ENCODE measurements at places on chromosomes 13 and 19.

DNA sequence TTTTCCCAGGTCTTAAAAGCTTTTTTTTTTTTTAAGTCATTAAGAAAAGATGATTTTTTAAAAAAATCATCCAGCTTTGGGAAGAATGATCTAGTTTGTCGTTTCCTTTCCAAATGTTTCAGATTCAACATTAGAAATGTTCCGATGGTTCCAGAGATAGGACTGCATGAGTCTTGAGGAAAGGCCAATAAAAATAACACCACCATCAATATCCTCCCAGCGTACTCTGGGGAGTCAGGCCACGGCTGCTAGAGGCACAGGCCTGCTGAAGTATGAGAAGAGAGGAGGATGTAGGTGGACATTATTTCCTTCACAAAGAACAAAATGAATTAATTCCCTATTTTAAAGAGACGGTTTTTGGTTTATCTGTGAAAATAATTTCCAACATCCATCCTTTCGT lies 60.0 kb upstream of the SHISA2 start:
- no peak for DNase-seq

- no peak for DNase-seq
These were observed 216.2 kb downstream of the IRS2 start for GRCh38 chr13:109569958-109570711.

DNA sequence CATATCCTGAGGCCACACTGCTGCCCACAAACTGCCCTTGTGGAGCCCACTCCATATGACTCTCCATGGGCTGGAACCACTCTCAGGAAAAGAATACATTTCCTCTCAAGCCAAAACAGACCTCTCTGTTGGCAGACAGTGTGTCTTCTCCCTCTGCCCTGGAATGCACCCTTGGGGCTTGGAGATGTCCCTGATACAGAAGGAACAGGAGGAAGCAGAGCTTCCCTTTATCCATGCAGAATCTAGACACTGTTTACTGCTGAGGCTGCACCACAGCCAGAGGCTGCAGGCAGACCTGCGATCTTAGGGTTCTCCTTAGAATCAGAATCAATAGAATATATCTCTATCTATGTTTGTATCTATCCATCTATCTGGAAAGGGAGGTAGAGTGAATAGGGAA lies 26.8 kb upstream of the CYP4F8 start:
- DNase-seq: no peak

GRCh38 chr13:46404733-46405100 lies 17.7 kb upstream of the RUBCNL start:
- DNase-seq: no peak

DNA sequence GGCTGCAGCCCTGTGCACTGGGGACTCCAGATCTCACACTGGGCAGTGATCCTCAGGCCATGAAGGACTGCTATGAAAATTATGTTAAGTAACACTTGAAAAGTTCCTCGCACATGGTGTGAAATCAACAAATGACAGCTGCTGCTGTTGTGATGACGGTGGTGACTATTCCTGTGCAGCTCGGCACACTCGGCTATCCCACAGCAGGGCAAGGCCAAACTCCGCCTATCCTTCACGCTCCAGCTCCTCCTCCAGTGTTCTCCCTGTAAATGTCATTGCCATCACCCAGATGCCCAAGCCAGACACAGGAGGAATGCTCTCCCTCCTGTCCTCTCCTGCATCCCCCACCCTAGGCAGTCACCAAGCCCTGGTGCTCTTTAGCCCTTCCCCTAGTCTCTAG lies 31.3 kb downstream of the GRIK5 start:
- no peak for DNase-seq

DNA sequence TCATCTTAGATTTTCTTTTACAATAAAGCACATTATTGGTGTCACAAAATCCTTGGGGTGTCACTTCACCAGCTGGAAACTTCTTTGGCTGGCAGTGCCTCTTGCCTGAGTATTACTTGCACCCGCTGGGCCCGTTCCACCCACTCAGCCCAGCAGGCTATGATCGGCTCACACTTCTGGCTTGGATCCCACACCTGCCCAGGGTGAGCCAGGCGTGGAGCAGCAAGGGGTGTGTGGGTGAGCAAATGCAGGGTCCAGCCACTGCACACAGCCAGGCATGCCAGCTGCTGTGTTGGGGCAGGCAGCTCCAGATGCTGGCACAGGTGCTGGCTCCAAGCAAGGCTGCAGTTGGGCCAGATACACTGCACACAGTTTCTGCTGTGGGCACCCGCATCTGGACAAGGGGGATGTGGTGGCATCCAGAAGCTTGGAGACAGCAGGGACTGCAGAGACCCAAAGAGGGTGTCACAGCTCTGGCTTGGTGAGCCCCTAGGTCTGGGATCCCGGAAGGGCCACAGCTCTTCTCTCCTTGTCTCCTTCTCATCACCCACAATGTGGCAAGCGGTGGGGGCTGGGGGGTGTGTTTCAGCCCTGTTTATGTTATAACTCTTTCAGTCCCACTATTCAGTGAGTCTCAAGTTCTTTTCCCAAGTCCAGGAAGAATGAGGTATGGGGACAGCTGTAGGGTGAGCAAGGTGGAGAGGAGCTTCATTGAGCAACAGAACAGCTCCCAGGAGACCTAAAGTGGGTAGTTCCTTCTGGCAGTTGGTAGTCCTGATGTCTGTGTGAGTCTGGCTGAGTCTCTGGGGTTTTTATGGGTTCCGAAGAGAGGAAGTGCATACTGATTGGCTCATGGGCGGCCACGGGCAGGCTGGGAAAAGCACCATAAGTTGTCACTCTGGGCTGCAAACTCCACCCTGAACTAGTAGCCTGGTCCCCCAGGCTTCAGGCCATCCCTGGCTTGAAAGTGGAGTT lies 25.3 kb upstream of the TBC1D4 start:
- DNase-seq: no peak

DNA sequence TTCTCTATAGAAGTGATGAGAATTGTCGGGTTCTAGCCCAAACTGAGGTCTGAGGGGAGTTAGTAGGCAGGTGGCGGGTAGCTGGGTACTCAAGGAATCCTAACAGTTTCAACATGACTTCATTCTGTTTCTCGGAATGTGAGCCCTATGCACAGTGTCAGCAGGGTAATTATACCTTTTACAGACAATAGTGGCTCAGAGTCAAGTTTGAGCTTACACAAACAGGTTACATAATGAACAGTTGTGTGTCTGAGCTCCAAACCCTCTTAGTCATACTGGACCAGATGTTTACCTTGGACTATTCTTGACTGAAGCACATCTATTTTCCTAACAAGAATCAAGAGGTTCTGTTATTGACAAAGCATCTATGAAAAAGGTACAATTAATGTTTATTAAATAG lies 1066.7 kb upstream of the PCDH20 start:
- no peak for DNase-seq

DNA sequence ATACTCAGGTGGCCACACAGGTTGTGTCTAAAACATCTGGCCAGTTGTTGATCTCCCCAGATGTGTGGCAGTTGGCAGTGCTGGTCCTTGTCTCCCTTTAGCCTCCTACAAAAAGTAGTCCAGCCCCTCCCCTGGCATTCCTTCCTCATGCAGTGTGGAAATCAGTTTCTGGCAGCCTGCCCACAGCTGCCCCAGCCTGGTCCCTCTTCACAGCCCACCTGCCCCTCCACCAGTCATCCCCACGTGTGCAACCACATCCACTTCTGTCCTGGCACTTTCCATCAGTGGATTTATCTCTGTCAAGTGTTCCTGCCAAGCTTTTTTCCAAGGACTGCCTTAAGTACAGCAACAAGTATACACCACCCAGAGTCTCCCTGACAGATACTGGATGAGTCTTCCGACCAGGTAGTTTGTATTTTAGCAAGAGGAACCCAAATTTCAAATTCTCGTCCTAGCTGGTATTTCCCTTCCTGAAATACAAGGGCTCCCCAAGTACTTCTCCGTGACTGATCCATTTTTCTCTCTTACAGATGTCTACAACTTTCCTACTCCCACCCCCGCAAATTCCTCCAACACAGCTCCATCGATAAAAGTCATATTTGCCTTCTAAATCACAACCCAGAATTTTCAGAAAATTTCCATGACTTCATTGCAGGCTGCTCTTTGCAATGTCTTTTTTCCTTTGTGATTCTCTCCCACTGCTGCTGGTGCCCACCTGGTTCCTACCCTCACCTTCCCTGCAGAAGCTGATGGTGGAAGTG lies 313.5 kb downstream of the FOXO1 start:
- no peak for DNase-seq

- no peak for DNase-seq
These were observed 13.0 kb downstream of the LRP3 start for GRCh38 chr19:33207040-33207620.

DNA sequence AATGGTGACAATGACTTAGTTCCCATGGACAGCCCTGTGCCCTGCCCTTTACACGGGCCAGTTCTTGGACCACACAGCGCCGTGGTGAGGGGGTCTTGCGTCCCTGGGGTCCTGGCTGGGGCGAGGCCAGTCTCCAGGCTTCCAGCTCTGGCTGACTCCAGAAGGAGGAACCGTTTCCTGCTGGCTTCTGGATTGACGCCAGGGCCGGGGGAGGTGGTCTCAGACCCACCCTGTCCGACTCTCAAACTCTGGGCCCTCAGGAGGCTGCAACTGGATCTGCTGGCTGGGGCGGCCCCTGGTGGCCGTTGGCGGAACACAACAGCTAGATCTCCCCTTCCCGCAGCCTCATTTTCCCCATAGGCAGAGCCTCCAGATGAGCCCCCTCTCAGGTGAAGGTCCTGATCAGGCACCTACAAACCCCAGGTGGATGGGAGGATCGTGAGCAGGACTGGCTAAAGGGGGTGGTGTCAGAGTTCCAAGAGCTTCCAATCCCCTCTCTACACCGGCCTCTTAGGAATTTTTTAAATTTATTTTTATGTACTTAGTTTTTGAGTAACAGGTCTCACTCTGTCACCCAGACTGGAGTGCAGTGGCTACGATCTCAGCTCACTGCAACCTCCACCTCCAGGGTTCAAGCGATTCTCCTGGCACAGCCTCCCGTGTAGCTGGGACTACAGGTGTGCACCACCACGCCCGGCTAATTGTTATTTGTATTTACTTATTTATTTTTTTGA lies 8.0 kb downstream of the CCDC194 start:
- no peak for DNase-seq

DNA sequence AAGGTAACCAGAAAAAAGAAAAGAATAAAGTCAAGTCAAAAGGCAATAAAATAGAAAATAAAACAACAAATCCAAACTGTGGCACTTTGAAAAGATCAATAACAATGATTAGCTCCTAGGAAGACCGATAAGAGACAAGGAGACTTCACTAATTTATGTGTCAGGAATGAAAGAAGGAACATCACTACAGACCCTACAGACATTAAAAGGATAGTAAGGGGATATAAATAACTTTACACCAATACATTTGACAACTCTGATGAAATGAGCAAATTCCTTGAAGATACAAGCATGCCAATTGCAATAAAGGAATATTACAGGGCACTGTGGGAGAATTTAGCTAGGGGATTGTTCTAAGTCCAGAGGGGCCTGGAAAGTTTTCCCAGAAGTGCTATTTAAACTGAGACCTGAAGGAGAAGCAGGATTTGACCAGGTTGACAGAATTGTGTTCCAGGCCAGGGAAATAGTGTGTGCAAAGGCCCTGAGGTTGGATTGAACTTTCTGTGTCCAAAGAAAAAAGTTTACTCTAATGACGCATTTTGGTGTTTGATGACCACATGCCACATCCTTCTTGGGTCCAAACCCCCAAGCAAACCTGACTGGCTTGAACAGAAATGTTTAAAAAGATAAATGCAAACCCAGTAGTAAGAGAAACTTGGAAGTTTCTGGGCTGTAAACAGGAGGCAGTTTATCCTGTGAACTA lies 1.6 kb upstream of the C19orf38 start:
- DNase-seq: no peak

- no peak for DNase-seq
These were observed 71.4 kb downstream of the SLC7A9 start for GRCh38 chr19:32798201-32798600.

GRCh38 chr19:54147676-54148075 lies 10.1 kb downstream of the CNOT3 start:
- no peak for DNase-seq

GRCh38 chr13:51218626-51219025 lies 3.6 kb upstream of the FAM124A start:
- DNase-seq: no peak

DNA sequence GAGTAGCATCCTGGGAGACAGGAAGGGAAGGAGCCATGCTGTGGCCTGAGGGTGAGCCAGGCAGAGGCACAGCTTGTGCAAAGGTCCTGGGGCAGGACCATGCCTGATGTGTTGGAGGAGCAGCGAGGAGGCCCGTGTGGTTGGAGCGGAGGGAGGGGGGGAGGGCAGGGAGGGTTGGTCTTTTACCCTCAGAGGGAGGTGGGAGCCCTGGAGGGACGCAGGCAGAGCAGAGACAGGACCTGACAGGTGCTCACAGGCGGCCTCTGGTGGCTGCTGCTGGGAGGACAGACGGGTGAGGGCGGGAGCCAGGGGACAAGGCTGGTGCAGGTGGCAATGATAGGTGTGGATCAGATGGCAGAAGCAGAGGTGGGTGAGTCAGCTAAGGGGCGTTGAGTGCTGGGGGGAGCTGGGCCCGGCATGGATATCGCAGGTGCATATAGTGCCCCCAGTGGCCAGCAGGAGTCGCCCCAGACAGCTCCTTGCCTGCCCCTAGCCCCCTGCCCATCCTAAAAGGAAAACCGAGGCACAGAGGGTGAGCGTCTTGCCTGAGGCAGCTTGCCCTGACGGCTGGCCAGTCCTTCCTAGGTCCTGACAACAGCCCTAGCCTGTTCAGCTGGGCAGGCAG lies 9.8 kb upstream of the GNA15 start:
- no peak for DNase-seq

DNA sequence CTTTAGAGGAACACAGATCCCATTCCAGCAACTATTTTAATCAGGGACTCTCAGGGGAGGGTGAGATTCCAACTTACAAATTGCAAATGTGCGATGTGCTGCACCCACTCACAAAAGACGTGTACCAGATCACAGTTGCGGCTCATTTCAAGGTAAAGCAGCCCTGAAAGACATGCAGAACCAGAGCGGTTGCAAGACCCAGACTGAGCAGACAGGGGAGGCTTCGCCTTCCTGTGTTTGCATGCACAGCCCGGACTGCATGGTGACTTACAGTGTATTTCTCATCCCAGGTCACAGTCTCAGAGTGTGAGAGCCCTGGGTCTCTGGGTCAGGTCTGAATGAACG lies 84.6 kb downstream of the ATP11A start:
- no peak for DNase-seq

GRCh38 chr13:104920091-104920490 lies 1615.4 kb downstream of the EFNB2 start:
- no peak for DNase-seq

DNA sequence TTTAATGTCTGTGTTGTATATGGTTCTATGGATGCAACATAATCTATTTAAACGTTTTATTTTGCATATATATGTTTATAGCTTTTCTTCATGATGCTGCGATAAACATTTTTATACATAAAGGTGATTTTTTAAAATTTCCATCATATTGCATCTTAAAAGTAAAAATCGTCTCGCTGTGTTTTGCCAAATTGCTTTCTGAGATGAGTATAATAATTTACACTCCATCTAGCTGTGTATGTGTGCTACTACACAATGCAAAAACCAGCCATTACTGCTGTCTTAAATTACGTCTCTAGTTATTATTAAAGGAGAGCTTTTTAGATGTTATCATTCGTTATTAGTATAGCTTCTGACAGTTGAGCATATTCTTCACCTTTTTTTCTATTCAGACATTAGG lies 37.2 kb downstream of the METTL21C start:
- DNase-seq: no peak
